ENCODE measurements at places on chromosomes 1 and 21. TPM values are rescaled to one million over a fixed set of nuclear protein-coding genes. Genes with fewer than 3 reads are reported as not detected.

- no peak for DNase-seq
These were observed 309.6 kb downstream of the PRDM2 start for GRCh38 chr1:14009582-14009981.

- no peak for DNase-seq
These were observed 20.2 kb downstream of the ECHDC2 start for GRCh38 chr1:52901384-52901783.

DNA sequence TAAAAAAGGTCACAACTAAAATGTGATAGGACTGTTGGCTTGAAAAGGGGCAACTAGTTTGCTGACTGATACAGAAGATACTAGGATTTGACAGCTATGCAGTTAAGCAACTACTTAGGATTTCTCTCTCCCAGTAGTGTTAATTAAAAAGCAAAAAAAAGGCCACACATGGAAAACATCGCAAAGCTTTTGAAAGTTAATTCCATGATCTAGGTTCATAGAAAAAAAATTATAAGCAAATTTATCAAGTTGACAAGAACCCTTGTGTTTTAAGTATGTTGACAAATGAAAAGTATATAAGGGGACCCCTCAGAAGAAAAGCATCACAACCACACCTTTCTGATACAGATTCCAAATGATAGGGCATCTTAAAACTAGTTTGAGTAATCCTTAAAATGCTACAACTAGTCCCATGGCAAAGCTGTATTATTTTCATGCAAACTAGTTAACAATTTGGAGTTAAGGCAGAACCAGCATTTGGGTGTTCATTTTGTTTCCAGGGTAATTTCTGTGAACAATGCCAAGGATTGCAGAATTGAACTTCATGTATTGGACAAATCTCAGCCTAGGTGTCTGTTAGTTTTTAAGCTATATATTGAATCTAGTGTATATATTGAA is 4.1 kb downstream of the PNRC2 start:
- no peak for DNase-seq

GRCh38 chr1:214957330-214958137 is 125.0 kb upstream of the KCNK2 start:
- peak; percentile 15 for DNase-seq

- DNase-seq: no peak
These were observed 22.7 kb downstream of the GLUL start for GRCh38 chr1:182368903-182369302.

- no peak for DNase-seq
These were observed 563 bp upstream of the NFIA start for GRCh38 chr1:61081686-61082310.

- no peak for DNase-seq
These were observed 243.6 kb upstream of the TMEM51 start for GRCh38 chr1:14909920-14910460.

DNA sequence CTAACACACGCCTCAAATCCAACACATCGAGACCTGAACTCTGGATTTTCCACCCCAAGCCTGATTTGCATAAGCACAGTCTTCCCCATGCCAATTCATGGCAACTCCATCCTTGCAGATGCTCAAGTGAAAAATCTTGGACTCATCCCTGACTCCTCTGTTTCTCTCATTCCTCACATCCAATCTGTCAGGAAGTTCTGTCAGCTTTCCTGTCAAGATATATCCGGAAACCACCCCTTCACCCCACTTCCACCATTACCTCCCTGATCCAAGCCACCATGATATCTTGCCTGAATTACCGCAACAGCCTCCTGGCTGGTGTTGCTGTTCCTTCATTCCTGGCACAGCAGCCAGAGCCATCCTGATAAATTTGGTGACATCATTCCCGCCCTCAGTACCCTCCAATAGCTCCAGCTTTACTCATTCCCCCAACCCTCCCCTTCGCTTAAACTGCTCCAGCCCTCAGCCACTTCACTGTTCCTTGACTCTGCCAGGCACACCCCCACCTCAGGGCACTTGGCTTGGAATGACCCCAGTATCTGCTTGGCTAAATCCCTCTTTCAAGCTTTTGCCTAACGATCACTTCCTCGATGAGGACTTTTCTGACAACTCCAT is 17.4 kb downstream of the TCEA3 start:
- DNase-seq: no peak

- DNase-seq: no peak
These were observed 104.7 kb downstream of the SYT2 start for GRCh38 chr1:202605515-202605914.

- DNase-seq: no peak
These were observed 19.9 kb upstream of the DNAJC6 start for GRCh38 chr1:65289449-65289848.

DNA sequence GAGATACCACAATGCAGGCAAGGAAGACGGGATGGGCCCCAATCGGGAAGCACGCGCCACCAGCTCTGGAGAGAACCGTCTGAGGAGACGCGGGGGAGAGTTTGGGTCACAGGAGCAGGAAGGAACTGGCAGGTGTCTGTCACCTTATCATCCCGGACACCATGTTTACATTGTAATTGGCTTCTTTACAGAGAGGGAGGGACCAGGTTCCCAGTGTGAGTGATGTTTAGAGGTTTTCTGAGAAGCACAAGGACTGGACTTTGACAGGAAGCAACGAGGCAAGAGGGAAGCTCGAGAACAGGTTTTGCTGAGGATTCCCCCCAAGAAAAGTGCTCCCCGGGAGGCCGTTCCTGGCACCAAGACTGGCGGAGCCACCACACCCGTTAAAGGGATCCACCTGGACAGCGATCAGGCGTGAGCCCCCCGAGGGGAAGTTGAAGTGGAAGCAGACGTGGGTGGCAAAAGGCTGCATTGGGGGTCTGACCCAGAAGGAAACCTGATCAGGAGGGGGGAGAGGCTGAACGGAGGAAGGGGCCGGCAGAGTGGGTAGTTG is 957 bp downstream of the EPS15 start:
- no peak for DNase-seq

DNA sequence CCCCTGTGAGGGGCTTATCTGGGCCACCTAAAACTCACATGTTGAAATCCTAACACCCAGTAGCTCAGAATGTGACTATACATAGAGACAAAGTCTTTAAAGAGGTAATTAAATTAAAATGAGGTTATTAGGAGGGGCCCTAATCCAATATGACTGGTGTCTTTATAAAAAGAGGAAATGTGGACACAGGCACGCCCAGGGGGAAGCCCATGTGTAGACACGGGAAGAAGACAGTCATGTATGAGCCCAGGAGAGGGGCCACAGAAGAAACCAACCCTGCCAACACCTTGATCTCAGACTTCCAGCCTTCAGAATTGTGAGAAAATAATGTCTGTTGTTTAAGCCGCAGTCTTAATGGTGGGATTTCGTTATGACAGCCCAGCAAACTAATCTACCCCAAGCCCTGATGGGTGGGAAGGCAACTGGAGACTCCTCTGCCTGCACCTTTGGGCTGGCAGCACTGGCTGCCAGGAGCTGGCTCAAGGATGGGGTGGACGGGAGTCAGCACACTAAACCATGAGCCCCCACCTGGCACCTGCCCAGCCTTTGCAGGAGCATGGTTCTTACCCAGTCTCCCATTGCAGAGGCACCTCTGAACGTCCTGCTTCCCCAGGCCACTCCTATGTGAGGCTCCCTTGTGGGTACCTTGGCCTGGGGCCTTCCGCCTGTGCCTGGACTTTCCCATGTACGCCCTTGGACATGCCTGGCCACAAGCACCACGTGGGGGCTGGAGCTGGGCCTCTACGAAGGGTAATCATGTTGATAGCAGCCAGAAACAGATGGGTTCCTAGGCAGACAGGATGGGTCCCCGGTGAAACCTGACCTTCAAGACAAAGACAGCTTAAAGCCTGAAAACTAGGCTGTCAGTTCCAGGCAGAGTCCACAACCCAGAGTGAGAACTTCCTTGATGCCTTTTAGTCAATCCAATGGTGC is 57.1 kb upstream of the DMRTB1 start:
- no peak for DNase-seq

- no peak for DNase-seq
These were observed 87.4 kb upstream of the TTC39A start for GRCh38 chr1:51417496-51418383.

DNA sequence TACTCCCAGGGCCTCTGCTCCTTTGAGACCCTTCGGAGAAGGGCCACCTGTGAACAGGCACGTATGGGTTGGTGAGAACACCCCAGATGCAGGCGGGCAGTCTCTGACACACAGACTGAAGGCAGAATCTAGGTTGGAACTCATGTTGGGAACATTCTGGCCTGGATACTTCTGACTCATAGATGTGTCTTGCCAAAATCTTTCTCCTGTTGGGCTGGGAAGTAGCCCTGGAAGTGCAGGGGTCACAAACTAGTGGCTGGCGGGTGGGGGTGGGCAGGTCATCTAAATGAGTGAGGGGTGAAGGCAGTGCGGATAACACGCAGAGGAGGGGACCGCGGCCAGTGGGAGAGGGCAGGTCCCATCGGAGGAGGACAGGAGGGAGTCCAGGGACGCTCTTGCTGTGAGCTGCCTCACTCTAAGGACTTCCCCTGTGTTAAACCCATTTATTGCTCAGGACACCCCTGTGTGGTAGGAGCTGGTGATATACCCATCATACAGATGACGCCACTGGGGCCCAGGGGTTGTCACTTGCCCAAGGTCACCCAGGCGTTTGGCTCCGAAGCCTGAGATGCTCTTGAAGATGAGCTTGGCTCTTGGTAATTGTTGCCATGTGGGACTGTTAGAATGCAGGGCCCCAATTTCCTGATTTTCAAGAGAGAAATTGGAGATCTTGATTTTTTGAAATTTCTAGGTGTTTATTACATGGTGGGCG is 181.0 kb downstream of the PTPRU start:
- DNase-seq: no peak

DNA sequence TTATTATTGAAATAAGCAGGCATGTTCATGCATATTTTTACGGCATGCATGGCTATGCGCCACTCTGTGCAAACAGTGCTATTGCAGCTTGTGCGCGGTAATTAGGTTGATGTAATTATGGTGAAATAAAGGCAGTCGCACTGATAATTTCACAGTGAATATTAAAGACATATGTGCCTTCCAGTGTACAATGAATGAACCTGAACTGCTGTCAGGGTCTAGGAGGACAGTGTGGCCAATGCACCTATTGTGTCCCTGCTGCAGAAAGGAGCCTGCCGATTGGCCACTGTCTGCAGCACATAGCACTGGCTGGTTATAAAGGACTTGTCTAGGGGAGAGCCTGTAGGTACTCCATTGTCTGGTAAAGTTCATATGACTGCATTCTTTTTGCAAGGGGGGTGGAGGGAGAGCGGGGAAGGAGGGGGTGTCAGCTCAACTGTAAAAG is 340.4 kb downstream of the USP25 start:
- DNase-seq: no peak

Gene TSPAN2
- 4.6 TPM for total RNA-seq

All from epithelial cell of proximal tubule (primary cell).